ENCODE measurements at places on chromosomes 2 and 18. TPM values are rescaled to one million over a fixed set of nuclear protein-coding genes. Genes with fewer than 3 reads are reported as not detected.
A peak's percentile ranks its signal among the peaks of the same experiment; 100 is the strongest.

GRCh38 chr2:8193146-8193545 lies 488.7 kb upstream of the ID2 start:
- DNase-seq: peak; percentile 31

Gene GLI2
- polyA plus RNA-seq: 8.1 TPM

Gene CCDC68
- 0.34 TPM for polyA plus RNA-seq

GRCh38 chr18:27142891-27143290 lies 42.2 kb downstream of the CHST9 start:
- DNase-seq: no peak

GRCh38 chr2:201350879-201351278 lies 6.3 kb downstream of the FLACC1 start:
- DNase-seq: no peak

Gene DUSP19
- 2.2 TPM for polyA plus RNA-seq

DNA sequence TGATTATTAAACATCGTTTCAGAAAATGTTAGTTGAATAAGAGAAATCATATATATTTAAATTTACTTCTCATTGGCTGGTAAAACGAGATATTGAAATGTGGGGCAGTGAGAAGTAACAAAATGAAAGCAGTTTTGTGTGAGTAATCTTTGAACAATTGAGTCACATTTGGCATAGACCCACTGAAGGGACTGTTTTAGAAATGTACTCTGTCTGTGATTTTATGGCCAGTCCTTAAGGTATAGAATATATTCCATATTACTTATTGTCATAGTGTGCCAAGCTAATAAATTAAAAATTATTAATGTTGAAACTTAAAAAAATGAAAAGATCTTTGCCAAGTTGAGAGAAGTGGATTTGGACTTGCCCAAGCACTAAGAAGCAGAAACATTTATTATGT lies 222.4 kb upstream of the COL3A1 start:
- no peak for DNase-seq

Gene MYO5B
- polyA plus RNA-seq: 0.18 TPM

Gene FAM110C
- polyA plus RNA-seq: not detected

DNA sequence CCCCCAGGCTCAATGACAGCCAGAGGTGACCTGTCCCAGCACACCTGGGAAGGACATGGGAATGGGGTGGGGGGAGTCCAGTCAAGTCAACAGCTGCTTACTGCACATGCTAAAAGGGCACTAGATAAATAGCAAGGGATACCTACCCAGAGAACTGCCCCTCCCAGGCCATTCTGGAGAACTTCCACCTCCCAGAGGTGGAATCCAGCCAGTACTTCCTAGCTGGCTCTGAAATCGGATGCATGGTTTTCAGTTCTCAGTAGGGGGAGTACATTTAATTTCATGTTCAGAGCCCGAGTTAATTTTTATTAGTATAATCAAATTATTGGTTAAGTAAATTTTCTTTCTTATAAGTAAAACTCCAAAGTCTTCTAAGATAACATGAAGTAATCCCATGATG lies 28.9 kb upstream of the ITGA6 start:
- no peak for DNase-seq

GRCh38 chr2:136070913-136071312 lies 47.0 kb downstream of the CXCR4 start:
- DNase-seq: no peak

- no peak for DNase-seq
These were observed 686.1 kb upstream of the RAB6C start for GRCh38 chr2:129293326-129293725.

- no peak for DNase-seq
These were observed 185.8 kb upstream of the CNTNAP5 start for GRCh38 chr2:123839326-123839725.

GRCh38 chr2:109344270-109344805 lies 215.3 kb downstream of the SH3RF3 start:
- no peak for DNase-seq

GRCh38 chr2:222548992-222549391 lies 106.9 kb downstream of the FARSB start:
- no peak for DNase-seq

Gene MOGAT1
- not detected for polyA plus RNA-seq

- DNase-seq: no peak
These were observed 386 bp downstream of the ICOS start for GRCh38 chr2:203936949-203937348.

DNA sequence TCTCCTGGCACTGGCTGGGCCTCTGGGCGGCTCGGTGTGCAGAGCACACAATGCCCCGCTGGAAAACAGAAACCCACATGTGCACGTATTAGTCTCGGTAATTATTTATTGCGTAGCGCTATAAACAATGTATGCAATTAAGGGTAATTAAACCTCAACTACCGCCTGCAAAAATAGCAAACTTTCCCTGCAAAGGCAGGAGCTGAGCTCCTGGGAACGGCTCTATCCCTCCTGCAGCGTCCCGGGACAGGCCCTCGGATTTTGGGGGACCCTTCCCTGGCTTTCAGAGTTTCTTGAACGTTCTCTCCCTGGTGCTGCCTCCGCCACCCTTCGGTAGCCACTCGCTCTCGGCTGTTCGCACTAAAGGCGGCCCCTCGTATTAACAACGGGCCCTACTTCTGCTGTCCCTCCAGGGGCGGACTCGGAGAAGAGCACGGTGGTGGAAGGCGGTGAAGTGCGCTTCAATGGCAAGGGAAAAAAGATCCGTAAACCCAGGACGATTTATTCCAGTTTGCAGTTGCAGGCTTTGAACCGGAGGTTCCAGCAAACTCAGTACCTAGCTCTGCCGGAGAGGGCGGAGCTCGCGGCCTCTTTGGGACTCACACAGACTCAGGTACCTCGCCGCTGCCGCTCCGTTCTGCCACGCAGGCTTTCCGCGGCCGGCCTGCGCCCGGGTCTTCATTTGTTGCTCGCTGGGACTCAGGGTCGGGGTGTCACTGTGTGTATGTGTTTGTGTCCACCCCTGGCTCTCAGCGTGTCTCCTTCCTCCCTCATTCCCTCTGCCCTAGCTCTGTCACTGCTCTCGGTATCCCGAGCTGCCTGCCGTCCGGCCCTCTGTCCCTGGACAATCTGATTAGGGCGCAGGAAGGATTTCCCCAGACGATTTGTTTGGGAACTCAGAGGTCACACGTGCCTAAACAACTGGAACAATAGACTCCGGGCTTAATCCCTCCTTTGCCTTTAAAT lies 1.2 kb downstream of the DLX1 start:
- no peak for DNase-seq

DNA sequence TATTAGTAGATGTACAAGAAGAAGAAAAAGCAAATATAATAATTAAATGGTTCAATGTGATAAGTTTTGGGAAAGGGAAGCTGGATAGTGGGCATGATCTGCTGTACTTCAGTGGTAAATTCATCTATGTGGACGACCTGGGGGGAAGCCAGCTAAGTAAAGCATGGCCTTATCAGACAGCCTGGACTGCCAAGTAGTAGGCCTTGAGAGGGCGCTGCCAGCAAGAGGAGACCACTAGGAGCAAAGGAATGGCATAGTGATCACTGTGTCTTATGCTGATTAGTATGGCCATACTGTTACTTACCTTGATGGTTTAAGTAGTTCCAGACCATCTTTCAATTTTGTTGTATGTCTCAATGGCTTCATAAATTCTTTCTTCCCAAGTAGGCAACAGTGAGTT lies 287.6 kb downstream of the SETBP1 start:
- DNase-seq: no peak

DNA sequence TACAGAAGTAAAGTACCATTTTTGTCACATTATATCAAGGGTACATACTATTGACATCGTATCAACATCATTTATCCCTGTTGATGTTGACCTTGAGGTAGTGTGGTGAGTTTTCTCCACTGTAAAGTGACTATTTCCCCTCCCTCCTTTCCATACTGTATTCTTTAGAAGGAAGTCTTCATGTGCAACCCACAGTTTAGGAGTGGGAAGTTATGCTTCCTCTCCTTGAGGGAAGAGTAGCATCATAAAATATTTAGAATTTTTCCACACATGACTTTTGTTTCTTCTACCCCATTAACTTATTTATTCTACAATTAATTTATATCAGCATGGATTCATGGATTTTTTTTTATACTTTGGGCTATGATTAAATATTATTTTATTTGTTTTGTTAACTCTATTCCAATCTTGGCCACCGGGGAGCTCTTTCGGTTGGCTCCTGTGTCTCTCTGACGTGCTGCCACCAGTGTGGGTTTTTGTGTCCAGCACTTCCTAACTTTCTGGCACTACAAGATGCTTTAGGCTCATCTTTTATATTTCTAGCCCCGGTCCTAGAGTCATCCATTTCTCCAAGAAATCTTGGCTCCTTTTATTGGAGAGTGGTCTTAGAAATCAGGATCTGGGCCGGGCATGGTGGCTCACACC lies 19.0 kb downstream of the AQP12B start:
- DNase-seq: no peak

DNA sequence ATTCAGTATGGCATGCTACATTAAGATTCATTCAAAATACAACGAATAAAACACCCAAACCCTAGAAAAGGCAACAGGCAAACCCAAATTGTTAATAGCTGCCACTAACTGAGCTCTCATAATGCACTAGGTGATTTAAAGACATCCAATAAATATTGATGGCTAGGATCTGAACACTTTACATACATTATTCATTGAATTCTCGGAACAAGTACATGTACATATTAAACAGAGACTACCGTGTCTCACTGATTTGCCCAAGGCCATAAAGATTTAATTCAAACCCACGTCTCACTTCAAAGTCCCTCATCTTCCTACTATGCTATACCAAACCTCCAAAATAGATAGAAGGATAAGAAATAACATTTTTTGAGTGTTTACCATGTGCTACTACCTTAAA lies 42.1 kb downstream of the THOC1 start:
- DNase-seq: no peak

- DNase-seq: no peak
These were observed 294.2 kb upstream of the SKOR2 start for GRCh38 chr18:47545613-47546012.

DNA sequence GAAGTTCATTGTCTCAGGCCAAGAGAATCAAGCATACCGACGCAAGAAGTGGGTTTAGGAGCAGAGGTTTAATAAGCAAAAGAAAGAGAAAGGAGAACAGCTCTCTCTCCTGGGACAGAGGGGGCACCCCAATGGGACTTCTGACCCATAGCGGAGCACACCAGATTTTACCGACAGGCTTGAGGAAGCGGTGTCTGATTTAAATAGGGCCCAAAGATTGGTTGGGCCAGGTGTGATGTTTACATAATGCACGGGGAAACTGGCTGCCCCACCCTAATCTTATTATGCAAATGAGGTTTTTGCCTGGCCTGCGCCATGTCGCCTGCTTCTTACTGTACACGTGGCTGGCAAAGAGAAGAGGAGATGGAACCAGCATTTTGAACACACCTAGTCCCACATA lies 106.2 kb downstream of the MREG start:
- DNase-seq: no peak

DNA sequence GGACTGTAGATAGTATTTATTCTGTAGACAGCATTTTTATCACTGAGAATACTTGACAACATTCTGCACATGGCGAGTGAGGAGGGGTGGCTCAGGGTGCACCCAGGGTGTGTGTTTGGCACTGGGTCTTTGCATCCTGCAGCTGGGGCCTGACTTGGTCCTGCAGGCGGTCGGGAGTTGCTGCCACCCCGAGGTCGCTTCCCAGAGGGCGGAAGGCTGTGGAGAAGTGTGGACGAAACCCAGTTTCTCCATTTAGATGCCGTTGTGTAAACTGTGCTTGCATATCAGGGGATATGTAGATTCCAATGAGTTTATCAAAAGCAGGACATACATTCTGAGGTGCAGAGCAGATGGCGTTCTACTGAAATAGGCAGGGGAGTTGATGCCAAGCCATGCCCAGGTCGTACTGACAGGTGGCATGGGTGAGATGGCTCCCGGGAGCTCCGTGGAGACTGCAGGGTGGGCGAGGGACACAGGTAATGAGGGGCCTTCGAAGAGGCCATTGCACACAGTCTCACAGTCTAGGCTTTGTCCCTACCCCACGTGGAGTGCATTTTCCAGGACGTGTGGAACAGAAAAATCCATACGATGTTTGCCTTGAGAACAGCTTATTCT lies 74.5 kb downstream of the RTP5 start:
- DNase-seq: no peak

Gene FAM228A
- polyA plus RNA-seq: 0.17 TPM

GRCh38 chr2:224796695-224797305 lies 80.6 kb upstream of the CCDC195 start:
- DNase-seq: no peak

DNA sequence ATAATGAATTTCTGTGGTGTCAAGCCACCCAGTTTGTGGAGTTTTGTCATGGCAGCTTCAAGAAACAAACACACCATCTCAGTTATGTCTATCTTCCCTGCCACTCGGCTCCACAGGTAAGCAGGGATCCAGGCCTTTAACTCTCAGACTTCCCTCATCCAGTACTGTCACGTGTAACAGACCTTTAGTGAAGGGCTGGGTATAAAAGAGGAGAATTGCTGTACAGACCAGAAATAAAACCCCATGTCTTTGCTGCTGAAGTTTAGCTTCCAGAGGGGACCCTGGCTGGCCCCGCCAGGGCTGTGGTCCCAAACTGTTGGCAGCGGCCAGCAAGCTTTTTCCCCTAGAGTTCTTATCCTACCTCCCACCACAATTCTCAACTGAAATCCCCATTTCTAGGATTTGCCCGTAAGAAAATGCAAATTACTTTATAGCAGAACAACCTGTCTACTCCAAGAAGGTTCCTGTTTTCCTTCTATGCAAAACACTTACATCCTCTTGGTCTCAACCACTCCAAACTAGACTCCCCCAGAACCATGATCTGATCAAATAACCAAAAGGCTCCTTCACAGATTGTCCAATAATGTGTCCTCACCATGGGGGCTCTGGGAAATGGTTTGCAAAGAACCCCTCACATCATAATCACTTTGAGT lies 438.0 kb upstream of the ID2 start:
- DNase-seq: no peak

DNA sequence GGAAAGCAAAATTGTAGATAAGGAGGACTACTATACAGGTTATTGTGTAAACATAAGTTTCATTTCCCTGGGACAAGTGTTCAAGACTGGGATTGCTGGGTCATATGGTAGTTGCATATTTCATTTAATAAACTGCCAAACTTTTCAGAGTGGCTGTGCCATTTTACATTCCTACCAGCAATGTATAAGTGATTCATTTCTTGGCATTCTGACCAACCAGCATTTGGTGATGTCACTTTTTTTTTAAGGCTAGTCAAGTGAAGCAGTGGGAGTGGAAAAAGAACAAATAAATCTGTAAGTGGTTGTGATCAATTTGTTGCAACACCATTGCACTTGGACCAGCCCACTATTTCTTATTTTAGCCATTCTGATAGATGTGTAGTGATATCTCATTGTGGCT lies 5.2 kb upstream of the CHCHD5 start:
- peak; percentile 40 for DNase-seq

DNA sequence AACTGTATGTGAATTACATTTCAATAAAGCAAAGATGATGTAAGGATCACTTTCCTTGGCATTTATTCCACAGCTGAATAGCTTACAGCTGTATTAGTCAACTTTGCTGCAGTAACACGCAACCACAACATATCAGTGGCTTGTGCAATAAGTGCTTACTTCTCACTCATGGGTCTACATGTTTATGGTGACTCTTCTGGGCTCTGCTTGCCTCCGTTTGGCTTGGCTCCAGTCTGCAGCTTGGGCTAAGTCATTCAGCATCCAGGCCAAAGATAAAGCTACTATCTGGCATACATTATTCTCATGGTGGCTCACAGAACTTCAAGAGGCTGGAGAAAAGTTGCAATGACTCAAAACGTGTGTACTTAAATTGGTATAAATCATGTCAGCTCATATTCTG lies 355.0 kb downstream of the RNF144A start:
- DNase-seq: no peak
